Occipital lobe (tissue), 3 donors: ENCODE measurements at places on chromosomes 6 and 20. TPM values are rescaled to one million over a fixed set of nuclear protein-coding genes. Genes with fewer than 3 reads are reported as not detected.

The NMBR gene
- 12.6 TPM for total RNA-seq

The STX11 gene
- 0.78 TPM for total RNA-seq

The GLP1R gene
- not detected for total RNA-seq

The HINT3 gene
- 81.1 TPM for total RNA-seq

The CTCFL gene
- not detected for total RNA-seq

The WASF1 gene
- total RNA-seq, result 88.3 TPM

The BTN1A1 gene
- not detected for total RNA-seq

The MLIP gene
- 8.6 TPM for total RNA-seq

The NTSR1 gene
- 6.7 TPM for total RNA-seq

The VSTM2L gene
- 39.6 TPM for total RNA-seq

The WFDC5 gene
- not detected for total RNA-seq

The C20orf144 gene
- total RNA-seq, result not detected

The HLA-DOB gene
- not detected for total RNA-seq

The PACSIN1 gene
- total RNA-seq, result 2.8 TPM

The LGSN gene
- 0.47 TPM for total RNA-seq

The FNDC11 gene
- 4.1 TPM for total RNA-seq

The TFAP2D gene
- 0.47 TPM for total RNA-seq

The PNLDC1 gene
- not detected for total RNA-seq

The HLA-DPA1 gene
- 1.4 TPM for total RNA-seq

The ADGRF1 gene
- total RNA-seq, result not detected

The RAD21L1 gene
- not detected for total RNA-seq

The WRNIP1 gene
- total RNA-seq, result 48.7 TPM

The ADGB gene
- total RNA-seq, result 0.94 TPM

The KCNS1 gene
- total RNA-seq, result 2.7 TPM

The PDYN gene
- not detected for total RNA-seq

The TREM1 gene
- total RNA-seq, result not detected

The ADGRF5 gene
- 8.0 TPM for total RNA-seq

The TCP1 gene
- 336 TPM for total RNA-seq

The RIPPLY2 gene
- total RNA-seq, result 12.9 TPM

The SGK2 gene
- not detected for total RNA-seq

The TMEM217 gene
- 1.2 TPM for total RNA-seq

The VSX1 gene
- total RNA-seq, result not detected

The RAET1L gene
- total RNA-seq, result 0.62 TPM

The EYS gene
- total RNA-seq, result 0.78 TPM

The SMIM26 gene
- total RNA-seq, result 76.3 TPM
